Suppressor macrophage treated with lipopolysaccharide for 1 hour (primary cell): ENCODE measurements at places on chromosomes 1 and 21.

DNA sequence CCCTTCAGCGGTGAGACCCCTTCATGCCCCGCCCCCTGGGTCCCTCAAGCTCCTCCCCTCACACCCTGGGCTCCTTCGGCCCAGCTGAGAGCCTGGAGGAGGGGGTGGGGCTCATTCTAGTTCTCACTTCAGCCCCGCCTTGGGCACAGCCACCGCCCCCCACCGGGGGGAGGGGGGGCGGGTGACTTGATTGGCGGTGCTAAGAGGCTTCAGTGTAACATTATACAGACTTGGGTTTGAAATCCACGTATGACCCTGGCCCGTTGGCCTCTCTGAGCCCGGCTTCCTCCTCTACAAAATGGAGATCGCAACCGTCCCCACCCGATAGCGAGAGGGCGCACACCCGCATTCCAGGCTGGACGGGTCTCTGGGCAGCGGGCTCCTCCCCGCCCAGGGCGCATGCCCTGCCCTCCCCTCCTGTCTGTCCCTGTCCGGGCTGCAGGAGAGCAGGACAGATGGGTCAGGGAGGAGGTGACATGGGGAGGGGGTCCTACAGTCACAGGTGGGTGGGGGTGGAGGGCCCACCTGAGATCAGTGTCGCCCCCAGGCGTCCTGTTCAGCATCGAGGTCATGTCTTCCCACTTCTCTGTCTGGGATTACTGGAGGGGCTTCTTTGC, 5.1 kb downstream of the CLCNKB start:
- no peak for DNase-seq

GRCh38 chr1:43251024-43251423, 18.8 kb upstream of the TMEM125 start:
- DNase-seq: no peak

DNA sequence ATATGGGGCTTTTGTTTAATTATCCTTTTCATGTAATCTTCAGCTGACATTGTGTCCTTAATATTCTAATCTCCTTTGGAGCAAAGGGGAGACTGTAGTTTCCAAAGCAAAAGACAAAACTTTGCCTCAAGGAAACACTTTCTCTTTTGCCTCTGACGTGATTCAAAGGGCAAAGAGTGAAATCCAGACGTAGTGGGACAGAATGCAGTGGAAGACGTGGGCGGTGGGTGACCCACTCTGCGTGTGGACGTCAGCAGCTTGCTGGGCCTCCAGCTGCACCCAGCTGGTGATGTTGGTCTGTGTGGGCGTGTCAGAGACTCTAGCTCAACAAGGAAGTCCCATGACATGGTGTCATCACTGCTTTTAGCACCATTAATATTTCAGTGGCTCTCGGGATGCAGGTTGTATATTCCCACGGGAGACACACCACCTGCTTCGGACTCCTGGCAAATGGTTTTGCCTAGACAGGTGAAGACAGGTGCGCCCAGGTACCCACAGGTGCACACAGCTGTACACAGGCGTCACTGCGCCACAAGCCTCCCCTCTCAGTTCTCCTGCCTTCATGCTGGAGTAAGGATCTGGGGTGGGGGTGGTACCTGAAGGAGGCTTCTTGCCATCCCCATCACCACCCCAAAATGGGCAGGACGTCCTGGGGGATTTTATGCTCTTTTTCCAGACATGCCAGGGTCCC, 292.1 kb upstream of the VAMP3 start:
- peak; percentile 98 for DNase-seq

DNA sequence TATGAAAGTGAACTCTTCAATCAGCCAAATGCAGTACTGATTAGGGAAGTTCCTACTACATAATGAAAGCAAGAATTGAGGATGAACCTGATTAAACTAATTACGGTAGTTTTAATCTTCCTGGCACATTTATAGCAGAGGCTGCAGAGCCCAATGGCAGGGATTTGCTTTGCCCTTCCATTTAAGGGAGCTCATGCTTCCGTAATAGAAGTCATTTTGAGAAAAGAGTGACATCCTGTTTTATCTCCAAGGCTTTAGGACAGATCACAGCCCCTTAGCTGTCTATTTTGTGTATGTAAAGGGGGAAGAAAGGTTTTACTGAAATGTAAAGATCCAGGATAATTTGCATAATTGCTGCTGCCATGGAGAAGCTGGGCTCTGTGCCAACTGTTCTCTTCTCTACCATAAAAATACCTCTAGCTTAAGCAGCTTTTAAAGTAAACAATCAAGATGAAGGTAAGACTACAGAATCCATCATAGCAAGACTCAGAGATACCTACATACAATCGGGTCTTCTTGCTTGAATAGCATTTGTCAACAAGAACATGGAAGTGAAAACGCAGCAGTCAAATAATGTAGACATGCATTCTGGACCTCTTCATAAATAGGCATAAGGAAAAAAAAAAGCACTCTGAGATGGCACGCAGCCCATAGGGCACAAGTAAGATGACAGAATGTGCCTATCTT, 62.5 kb downstream of the ASH1L start:
- peak; percentile 63 for DNase-seq
